Heart right ventricle (tissue), 16 donors: ENCODE measurements at places on chromosomes 3 and 15. TPM values are rescaled to one million over a fixed set of nuclear protein-coding genes. Genes with fewer than 3 reads are reported as not detected.

- no peak for DNase-seq
Measured at GRCh38 chr15:80507638-80508316, 103.6 kb downstream of the ARNT2 start.

The ACAD11 gene
- 20.2 TPM for total RNA-seq

The TTLL3 gene
- total RNA-seq, result 20.5 TPM

GRCh38 chr3:151743855-151744254 lies 10.1 kb downstream of the AADACL2 start:
- DNase-seq, result no peak

DNA sequence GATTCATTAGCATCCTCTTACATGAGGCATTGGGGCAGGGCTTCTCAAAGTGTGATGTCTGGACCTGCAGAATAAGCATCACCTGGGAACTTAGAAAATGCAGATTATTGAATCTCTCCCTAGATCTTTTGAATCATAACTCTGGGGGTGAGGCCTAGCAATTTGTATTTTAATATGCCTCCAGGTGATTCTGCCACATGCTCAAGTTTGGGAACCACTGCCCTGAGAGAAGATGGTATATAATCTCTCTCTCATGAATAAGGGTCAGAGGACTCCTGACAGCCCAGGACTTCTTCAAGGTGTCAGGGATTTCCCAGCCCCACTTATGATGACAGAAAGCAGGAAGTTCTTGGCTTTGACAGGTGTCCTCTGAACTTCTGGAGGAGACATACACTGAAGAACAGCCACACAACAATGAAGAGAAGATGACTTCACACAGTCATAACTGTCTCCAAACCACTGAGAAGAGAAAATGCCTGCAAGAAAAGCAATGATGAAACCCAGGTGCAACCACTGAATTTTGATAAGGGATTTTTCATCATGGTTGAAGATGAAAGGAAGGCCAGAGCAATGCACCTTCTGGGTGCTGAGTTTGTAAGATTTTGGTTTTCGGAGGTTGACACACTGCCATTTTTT lies 211.9 kb upstream of the MRPL3 start:
- DNase-seq, result no peak
